Right hindlimb (tissue), 1 donor: ENCODE measurements at places on chromosomes 3 and 15.
A peak's percentile ranks its signal among the peaks of the same experiment; 100 is the strongest.

- DNase-seq, result no peak
Measured at GRCh38 chr3:179410331-179410730, 40.9 kb downstream of the GNB4 start.

- peak; percentile 35 for DNase-seq
Measured at GRCh38 chr3:57556459-57557084, 498 bp downstream of the PDE12 start.

DNA sequence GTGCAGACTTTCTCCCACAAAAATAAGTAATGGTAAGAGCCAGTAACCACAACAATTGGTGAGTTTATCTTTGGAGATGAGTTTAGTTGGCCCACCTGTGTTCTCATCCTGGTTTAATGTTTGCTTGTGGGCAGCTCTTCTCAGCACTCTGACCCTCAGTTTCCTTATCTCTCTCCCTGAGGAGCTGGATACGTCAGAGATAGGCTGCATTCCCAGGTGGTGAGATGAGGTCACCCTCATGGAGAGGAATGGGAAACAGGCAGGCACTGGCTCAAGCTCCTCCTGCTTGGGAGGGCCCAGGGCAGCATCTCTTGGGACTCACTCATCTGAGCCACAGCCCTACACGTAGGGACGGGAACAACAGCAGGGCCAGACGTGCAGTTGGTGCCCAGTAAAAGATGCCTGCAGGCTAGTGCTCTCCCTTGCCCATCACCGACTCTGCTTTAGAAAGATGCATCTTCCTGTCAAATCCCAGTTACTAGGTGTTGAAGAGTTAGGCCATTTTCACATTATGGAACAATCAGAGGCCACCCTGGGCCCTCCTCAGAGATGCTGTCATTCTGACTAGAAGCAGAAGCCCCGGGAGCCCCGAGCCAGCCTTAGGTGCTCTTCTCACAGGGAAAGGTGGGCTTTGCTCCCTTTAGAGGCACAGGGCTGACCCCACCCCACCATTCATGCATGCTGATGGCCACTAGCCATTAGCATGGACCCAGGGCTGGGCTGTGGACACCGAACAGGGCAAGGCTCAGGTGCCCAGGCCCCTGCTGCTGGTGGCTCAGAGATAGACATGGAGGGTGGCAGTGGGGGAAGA lies 59.7 kb downstream of the GRIP2 start:
- DNase-seq, result no peak

DNA sequence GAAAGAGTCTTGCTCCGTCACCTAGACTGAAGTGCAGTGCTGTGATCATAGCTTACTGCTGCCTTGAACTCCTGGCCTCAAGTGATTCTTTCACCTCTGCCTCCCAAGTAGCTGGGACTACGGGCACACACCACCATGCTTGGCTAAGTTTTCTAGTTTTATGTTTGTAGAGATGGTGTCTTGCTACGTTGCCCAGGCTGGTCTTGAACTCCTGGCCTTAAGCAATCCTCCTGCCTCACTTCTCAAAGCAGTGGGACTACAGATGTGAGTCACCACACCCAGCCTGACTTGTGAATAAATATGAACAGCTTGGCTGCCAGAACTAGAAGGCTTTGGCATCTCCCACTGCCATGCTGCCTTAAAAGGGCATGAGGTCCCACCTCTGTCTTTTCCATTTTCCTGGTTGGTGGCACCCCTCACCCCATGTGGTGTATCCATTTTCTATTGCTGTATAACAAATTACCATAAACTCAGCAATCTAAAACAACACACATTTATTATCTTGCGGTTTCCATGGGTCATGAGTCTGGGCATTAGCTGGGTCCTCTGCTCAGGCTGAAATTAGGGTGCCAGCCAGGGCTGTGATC lies 44.3 kb downstream of the PTPRG start:
- DNase-seq, result no peak

GRCh38 chr15:88949734-88950400 lies 36.7 kb upstream of the MFGE8 start:
- DNase-seq, result no peak

GRCh38 chr3:191379446-191379845 lies 49.1 kb upstream of the UTS2B start:
- no peak for DNase-seq

DNA sequence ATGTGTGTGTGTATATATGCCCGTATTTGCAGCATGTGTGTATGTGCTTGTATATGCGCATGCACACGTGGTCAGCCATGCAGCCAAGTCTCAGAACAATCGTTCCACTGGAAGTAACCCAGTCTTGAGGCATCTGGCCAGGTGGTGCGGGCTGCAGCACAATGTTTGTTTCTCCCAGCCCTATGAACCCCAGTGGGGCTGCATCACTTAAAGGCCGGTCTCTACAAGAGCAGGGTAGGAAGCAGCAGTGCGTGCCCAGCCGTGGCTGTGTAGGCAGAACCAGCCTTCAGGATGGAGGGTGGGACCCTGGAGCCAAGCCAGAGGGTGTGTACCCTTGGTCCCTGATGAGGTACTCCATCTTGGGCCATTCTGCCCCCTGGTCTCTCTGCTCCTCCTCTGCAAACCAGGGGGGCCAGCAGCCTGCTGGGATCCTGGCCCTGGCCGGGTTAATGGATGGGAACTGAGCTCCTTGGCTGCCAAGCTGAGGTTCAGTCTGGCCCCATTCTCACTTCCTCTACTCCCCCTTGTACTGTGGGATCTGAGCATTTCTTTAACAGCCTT lies 11.8 kb downstream of the KLF13 start:
- DNase-seq, result peak; percentile 60

GRCh38 chr15:73948396-73948795 lies 22.1 kb downstream of the LOXL1 start:
- no peak for DNase-seq
